ENCODE measurements at places on chromosomes 11 and 22.

DNA sequence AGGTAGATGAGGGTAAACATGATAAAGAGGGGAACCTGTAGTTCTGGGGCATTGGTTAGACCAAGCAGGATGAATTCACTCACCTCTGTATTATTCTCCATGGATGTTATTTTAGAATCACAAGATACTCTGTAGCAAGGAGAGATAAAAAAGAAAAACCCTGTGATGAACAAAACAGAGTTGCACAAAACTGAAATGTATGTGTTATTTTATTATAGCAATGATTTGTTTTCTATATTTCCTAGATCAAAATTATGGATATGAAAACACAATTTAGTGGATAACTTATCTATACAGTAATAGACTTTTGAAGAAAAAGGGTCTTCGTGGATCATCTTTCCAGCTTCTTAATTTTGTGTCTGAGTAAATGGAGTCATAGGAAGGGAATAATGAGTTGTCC is at the start of gene OR5B17:
TSS of gene OR5B17 (minus strand) at position 101 of the 400 bp plus-strand sequence. CDS start at position 101, 0 bp downstream.
- DNase-seq = no peak

DNA sequence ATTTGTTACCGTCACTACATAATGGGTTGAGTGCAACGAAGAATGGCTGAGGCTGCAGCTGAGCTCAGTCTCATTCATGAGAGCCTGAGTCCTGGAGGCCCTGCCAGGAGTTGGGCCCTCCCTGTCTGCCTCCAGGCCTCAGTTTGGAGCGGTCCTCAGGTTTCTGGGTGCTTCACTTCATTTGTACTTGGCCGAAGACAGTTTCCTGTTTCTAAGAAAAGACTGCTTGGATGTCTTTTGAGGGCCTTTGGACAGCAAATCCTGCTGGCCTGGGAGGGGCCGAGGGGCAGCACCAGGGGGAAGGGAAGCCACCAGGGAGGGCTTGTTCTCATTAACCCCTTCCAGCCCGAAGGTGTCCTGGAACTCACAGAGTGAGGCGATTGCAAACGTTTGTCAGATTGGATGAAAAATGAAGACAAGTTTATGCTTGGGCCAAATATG is 163.1 kb downstream of the ETS1 start:
- DNase-seq = no peak

GRCh38 chr11:95739108-95739938 is 50.3 kb downstream of the FAM76B start:
- DNase-seq = no peak

DNA sequence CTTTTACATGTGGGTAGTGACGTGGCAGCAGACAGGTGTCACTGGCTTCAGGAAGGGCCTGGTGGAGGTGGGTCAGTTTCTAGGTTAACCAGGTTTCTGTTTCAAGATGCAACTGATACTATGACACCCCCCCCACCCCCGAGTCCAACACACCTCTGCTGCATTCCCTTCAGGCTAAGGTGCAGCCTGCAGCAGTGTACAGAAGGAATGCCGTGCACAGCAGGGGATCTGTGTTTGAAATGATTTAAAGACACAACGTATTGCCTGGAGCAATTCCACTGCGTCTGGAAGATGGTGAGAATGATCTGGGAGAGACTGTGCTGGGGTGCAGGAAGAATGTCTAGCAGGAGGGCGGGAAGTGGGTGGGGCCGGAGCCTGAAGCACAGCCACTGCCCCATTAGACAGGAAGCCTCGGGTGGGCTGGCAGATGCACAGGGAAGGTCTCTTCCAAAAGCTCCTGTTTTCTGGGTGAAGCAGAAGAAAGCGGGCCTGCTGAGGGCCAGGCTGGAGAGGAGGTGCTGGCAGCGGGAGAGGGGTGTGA is 11.9 kb upstream of the TESMIN start:
- no peak for DNase-seq

DNA sequence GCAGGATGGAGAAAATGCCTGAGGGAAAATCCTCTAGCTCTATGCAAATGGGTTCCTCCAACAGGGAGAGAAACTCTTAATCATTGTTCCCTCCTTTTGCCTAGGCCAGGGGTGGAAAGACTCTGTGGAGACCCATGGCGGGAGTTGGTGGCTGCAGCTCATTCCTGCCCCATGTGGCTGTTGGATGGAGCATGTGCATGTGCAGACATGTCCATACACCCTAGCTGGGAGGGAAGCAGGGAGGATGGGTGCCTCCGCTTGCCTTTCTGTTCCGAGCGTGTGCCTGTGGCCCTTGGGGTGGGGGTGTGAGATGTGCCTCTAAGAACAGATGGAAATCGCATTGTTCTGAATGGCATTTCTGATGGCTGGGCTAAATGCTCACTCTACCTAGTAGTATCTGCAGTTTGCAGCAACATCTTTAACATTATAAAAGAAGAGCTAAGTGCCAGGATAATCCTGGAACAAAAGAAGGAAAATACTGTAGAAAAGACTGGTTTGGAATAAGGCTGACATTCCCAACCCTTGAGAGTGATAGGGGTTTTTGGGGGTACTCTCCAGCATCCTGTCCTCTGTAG is 31.7 kb downstream of the METTL15 start:
- no peak for DNase-seq

- DNase-seq = peak; percentile 80
Measured at GRCh38 chr22:37229805-37230672, 14.0 kb downstream of the RAC2 start.

GRCh38 chr22:36288571-36289405 is 35.9 kb downstream of the APOL1 start:
- DNase-seq = no peak

DNA sequence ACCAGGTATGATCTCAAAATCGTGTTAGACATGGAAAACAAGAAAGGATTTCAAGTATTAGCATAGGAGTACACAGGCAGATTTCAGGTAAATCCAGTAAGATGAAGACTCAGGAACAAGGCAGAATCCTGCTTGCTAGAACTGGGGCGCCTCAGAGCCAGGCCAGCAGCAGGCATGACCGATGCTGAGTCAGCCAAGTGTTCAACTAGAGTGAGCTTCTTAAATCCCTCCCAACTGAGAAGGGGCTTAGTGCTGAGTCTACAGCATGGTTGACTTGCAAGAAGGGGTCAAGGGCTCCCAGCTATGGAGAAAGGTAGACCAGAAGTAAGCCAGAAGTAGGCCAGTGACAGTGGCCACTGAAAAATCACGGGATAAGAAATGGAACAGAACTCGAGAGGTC is 12.4 kb downstream of the GRAP2 start:
- DNase-seq = no peak

DNA sequence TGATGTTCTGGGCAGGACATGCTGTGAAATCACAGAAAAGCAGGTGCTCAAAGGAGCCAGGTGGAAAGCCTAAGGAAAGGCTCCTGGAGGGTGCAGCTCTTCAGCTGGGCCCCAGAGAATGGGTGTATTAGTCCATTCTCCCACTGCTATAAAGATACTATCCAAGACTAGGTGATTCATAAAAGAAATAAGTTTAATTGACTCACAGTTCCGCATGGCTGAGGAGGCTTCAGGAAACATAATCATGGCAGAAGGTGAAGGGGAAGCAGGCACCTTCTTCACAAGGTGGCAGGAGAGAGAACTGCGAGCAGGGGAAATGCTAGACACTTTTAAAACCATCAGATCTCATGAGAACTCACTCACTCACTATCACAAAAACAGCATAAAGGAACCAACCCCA is 43.1 kb upstream of the DEUP1 start:
- no peak for DNase-seq

DNA sequence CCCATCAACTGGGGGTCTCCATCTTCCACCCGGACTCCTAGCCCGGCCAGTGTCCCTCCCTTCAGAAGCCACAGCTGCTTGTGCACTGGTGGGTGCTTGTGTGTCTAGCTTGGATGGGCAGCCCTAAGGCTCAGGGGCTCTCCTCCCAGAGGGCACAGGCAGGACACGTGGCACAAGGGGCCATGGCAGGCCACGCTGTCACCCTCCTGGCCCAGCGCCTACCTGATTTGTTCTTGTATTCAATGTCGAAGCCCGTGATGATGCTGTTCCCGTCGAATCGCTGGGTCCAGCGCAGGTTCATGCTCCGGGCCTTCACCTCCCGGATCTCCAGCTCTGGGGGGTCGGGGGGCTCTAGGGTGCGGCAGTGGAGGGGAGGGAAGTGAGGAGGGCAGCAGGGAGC is 152.6 kb downstream of the CEP164 start:
- DNase-seq = no peak

- DNase-seq = no peak
Measured at GRCh38 chr11:36465449-36466163, 44.5 kb downstream of the TRAF6 start.

DNA sequence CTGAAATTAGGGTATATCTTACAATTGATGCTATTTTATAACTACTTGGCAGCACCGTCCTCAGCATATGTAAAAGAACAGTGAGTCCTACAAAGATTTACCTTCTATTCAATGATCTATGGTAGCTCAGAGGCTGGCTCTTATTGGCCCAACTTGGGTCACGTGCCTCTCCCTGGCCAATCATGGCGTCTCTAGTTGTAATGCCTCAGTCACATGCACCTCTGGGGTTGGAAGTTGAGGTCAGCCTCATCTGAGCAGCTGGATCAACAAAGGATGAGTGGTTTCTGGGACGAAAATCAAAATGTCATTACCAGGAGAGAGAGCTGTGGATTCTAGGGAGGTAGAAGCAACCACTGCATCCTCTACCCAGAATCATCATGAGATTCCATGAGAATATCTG is 22.9 kb upstream of the ASPHD2 start:
- no peak for DNase-seq

GRCh38 chr22:17578136-17578754 is 14.9 kb downstream of the SLC25A18 start:
- no peak for DNase-seq

DNA sequence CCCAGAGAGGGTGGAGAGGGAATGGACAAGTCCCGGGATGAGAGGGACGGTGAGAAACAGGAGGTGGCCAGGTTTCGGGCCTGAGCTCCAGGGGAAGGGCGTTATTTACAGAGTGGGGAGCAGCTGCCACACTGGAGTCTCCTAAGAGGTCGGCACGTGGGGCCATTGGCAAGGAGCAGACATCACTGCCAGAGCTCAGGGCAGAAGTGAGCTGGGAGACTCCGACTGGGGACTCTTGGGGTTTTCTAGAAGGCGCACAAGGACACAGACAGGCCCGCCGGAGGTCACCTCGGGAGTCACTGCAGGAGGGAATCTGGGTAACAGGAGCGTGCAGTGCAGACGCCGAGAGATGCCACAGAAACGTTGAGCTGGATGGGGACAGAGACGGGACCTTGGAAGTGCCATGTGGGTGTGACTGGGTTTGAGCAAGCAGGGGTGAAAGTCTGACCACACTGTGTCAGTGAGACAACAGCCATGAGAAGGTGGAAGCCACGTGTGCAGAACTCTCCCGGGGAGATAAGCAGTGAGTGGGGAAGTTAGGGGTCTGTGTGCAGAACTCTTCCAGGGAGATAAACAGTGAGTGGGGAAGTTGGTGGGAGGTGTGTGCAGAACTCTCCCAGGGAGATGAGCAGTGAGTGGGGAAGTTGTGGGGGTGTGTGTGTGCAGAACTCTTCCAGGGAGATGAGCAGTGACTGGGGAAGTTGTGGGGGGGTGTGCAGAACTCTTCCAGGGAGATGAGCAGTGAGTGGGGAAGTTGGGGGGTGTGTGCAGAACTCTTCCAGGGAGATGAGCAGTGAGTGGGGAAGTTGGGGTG is 187.5 kb downstream of the SHANK2 start:
- DNase-seq = no peak

GRCh38 chr22:46674367-46674781 is 54.2 kb downstream of the GRAMD4 start:
- peak; percentile 82 for DNase-seq

GRCh38 chr22:46664301-46664855 is 44.2 kb downstream of the GRAMD4 start:
- no peak for DNase-seq

- no peak for DNase-seq
Measured at GRCh38 chr11:70005107-70005818, 72.9 kb upstream of the ANO1 start.

DNA sequence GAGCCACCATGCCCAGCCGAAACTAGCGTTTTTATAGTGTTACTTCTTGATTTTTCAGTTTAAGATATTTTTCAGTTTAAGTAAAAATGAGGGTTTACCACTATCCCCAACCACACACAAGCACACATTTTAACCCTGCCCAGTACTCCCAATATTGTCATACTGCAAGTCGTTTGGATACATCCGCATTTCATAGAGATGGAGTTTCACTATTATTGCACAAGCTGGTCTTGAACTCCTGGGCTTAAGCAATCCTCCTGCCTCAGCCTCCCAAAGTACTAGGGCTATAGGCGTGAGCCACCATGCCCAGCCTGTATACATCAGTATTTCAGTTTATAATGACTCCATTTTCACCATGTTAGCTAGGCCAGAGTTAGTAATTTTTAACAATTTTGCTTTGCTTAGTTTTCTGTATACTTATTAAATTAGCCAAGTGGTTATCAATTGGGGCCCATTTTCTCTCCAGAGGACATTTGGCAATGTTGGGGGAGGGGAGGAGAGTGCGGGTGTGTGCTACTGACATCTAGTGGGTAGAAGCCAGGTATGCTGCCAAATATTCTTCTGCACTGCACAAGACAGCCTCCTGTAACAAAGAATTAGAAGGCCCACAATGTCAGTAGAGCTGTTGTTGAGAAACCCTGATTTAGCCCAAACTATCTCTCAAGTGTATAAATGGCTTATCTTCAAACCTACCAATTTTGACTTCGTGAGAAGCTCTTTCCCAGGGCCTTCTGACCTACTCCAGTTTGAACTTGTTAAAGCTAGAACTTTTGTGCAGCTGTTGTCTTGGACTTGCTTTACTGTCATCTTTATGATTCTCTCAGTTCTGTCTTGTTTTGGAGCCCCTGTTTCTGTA is 7.3 kb downstream of the USP47 start:
- DNase-seq = no peak

DNA sequence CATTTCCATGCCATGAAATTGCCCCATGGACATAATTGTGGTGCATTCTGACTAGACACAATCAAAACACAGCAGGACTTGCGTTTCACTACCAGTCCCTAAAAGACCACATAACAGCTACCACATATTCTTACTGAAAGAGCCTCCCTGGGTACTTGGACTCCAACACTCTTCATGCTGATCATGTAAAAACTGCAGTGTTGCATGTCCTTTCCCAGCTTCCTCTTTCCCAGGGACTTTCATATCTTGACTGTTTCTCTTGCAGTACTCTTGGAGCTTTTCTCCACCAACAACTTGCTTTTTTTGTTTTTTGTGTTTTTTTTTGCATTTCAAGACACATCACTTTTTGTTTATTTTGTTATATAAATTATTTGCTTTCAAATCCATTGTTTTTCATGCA is 22.9 kb downstream of the MS4A6E start:
- DNase-seq = no peak

GRCh38 chr11:59151761-59152160 is 9.1 kb downstream of the FAM111A start:
- no peak for DNase-seq

GRCh38 chr11:20035701-20036601 is 124.3 kb downstream of the DBX1 start:
- no peak for DNase-seq

DNA sequence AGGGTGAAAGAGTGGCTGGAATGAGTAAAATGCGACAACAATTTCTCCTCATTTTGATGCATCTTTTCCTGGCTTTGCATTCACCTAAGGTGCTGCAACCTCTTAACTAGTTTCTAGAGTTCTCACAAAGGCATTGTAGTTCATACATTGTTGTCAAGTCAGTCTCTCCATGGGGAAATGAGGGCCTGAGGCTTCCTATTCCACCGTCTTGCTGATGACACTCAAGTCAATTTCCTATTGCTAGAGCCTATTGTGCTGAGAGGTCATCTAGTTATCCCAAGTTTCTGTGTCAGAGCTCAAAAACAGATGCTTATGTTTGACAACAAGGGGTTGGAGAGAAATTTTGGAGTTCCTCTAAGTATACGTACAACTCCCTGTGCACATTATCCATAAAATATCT is 11.6 kb upstream of the MS4A6A start:
- DNase-seq = no peak

GRCh38 chr22:20312396-20313191 is 7.3 kb downstream of the DGCR6L start:
- no peak for DNase-seq

- no peak for DNase-seq
Measured at GRCh38 chr11:3338569-3339339, 40.2 kb downstream of the ZNF195 start.
